ENCODE measurements at places on chromosomes 3 and 15.
A peak's percentile ranks its signal among the peaks of the same experiment; 100 is the strongest.

GRCh38 chr15:25616471-25616870 lies 177.6 kb upstream of the UBE3A start:
- DNase-seq, result no peak

GRCh38 chr3:15264486-15264885 lies 58.4 kb downstream of the CAPN7 start:
- DNase-seq, result no peak

- DNase-seq, result no peak
Observed at GRCh38 chr15:81596159-81596865, 222.3 kb upstream of the TMC3 start.

DNA sequence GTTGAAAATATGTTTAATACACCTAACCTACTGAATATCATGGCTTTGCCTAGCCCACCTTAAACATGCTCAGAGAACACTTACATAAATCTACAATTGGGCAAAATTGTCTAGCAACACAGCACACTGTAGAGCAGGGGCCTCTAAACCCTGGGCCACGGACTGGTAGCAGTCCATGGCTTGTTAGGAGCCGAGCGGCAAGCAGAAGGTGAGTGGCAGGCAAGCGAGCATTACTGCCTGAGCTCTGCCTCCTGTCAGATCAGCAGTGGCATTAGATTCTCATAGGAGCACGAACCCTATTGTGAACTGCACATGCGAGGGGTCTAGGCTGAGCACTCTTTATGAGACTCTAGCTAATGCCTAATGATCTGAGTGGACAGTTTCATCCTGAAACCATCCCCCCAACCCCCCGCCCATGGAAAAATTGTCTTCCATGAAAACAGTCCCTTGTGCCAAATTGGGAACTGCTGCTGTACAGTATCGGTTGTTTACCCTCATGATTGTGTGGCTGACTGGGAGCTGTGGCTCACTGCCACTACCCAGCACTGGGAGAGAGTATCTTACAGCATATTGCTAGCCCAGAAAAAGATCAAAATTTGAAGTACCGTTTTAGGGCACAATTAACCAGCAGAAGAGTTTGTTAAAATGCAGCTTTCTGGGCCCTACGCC lies 26.1 kb downstream of the CMSS1 start:
- DNase-seq, result no peak

DNA sequence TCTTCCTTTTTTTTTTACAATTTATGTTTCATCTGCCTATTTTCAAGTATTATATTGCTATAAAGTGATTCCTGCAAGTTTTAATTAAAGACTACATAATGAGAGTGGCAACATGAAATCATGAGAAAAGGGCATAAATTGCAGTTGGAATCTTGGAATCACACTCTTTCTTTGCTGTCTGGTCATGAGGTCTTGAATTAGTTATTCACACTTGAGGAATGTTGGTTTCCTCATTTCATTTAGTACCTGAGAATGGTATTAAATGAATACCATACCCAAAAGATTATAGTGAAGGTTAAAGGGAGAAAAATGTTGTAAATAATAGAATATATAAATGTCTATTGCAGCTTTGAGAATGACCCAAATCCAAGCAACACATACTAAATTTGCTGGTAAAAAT lies 25.8 kb upstream of the CNTN3 start:
- no peak for DNase-seq

GRCh38 chr3:127716384-127716783 lies 43.6 kb downstream of the ABTB1 start:
- no peak for DNase-seq

GRCh38 chr3:187769771-187770170 lies 24.5 kb upstream of the BCL6 start:
- no peak for DNase-seq

GRCh38 chr15:78915341-78916087 lies 29.3 kb downstream of the CTSH start:
- no peak for DNase-seq

DNA sequence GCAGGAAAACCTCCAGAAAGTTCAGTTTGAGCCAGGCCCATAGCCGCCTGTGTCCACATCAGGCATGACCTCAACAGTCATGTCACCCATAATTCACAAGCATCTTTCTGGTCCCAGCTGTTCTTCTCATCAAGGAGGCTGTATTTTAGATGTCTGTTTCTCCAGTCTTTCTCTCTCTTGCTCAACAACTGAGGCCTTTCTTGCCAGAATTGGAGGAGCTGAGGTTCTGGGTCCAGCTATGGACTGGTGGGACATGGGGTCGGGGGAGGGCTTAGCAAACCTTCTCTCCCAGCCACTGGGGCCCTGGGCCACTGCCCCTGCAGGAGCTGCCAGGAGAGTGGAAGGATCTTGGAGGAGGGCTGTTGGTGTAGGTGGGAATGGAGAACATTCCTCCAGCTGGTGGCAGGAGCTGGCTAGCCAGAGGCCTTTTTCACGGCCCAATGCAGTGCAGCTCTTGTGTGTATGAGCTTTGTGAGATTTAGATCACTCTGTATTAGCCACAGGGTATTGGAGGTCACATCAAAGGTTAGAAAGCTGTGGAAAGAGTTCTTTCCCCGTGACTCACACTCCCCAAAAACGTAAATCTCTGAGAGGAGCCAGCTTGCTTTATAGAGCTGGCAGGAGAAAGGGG lies 23.5 kb downstream of the MAGEF1 start:
- DNase-seq, result peak; percentile 81

DNA sequence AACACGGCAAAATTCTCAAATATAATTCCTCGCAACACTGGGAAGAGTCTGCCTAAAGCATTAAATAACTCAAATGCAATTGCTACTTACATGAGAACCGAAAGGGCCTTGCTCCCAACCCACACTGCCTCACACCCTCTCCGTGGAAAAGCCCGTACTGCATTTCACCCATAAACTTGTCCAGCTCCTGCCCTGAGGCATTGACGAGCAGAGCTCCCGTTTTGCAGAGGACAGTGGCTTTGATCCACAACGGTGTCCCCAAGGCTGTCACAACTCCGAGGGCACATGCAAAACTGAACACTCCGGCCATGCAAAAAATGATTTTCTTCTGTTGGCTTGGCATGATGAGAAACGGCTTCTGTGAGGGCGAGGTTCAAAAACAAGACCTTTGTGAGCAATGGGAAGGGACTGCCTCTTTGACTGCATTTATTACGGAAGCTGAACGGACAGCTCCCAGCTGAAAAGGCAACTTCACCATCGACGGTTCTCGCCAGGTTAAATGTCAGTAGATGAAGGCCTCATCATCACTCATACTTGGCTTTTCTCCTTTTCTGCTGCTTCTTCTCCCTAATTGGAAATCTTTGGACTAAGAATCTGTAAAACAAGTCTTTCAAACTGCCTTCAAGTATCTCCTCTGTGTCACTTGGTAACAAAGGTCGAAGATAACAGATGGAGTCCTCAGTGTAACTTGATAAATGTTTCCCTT lies at the start of gene CLRN1:
CLRN1 (minus strand) TSS at position 362 of the 706 bp plus-strand sequence; CDS start at position 343, 19 bp downstream.
- DNase-seq, result peak; percentile 23

DNA sequence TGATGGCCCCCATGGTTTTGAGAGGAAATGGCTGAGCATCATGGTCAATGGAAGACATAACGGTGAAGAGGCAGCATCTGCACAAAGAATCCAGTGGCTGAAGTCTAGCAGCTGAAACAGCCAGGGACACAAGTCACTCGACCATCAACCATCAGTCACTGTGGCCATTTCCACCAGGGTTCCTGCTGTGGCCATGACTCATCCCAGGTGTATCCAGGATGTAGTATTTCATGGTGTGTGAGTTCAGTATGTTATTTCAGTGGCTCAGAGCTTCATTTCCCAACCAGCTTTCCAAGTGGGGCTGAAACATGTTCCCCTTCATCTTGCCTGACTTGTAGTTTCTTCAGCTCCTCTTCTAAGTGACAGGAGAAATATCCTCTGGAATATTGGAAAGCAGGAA lies 47.8 kb upstream of the WNT5A start:
- DNase-seq, result no peak

- DNase-seq, result no peak
Observed at GRCh38 chr3:32432711-32433530, 41.3 kb downstream of the CMTM7 start.

GRCh38 chr15:60379525-60380274 lies 18.1 kb downstream of the ANXA2 start:
- peak; percentile 56 for DNase-seq

- DNase-seq, result no peak
Observed at GRCh38 chr15:73805504-73806089, 52.4 kb upstream of the INSYN1 start.

DNA sequence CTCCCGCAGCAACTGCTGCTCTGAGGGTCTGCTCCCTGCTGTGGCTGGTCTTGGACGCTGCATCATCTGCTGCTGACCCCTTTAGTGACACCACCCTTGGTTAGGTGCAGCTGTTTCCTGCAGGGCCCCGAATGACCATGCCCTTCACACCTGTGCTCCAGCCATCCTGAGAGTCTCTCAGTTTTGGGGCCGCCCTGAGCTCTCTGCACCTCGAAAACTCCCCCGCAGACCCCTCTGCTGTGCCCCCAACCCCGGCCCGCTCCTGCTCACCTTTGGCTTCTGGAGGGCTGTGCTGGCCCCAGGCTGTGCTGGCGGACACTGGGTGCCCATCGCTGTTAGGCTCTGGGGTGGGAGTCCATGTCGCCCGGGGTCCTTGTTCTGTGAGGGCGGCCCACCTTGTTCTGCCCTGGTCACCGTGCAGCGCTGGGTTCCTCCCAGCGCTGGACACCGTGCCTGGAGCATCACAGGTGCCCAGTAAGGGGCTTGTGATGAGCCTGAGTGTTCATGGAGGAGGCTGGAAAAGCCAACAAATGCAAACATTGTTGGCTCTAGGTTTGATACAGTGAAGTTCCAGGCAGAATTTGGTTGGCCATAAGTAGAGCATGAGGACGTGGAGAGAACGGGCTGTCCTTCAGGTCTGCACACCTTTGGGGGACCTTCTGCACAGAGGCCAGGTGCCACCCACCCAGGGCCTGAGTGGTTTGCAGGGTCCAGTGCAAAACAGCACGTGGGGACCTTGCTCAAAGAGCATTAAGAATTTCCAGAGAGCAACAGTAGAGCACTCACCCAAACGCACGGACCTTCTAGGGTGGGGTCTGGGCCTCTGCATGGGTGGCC lies 12.3 kb downstream of the ABTB1 start:
- DNase-seq, result no peak

DNA sequence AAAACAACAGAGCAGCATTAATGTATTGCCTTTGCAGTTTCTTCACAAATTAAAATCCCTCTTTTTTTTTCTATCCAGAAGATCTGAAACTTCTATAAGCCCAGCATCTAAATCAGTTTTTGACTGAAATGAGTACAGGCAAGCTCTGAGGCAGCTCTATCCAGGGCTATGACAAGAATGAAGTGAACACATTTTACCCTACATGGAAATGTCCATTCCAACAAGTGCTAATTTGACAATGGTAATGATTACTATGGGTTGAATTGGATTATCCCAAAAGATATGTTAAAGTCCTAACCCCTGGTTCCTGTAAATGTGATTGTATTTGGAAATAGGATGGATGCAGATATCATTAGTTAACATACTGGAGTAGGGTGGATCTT lies 115.7 kb downstream of the RPL22L1 start:
- DNase-seq, result no peak

DNA sequence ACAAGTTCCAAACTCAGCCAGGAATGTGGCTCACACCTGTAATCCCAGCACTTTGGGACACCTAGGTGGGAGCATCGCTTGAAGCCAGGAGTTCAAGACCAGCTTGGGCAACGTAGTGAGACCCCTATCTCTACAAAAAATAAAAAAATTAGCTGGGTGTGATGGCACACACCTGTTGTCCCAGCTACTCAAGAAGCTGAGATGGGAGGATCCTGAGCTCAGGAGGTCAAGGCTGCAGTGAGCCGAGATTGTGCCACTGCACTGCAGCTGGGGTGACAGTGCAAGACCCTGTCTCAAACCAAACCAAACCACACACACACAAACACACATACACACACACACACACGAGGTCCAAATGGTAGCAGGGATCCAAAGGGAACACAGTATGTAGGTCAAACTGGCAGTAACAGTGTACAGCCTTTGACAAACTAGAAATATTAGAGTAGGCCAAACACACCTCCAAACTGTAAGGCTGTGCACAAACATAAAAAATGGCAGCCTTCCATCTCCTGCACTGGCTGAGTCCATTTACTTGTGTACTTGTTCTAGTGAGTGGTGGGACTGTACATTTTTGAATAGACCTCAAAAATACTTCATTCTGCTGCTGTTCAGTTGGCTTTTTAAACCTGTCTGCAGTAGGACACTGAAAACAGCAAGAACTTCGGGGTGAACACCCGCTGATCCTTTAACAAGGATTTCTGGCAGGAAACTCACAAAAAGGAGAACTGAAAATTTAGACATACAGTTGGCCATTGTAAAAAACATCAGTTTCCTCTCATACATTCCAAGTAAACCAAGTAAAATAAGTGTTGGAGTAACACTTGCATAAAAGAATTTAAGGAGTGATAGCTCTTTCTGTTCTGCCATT lies 33.6 kb downstream of the INTS14 start:
- no peak for DNase-seq

DNA sequence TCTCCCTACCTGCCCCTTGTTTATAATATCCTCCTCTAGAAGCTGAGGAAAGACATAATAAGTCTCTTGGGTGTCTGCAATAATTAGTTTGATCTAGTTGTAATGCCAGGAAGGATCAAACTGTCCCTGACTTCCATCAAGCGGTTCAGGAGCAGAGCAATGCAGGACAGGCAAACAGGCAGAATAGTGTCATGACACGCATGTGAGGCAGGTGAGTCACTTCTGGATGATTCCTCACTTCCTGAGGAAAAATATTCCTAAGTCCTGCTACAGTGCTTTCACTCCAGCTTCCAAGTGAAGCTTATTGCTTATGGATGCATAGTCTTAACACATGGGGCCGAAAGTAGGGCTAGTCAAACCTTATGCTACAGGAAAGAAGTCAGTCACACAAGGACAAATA lies 85.8 kb downstream of the GREM1 start:
- DNase-seq, result no peak

GRCh38 chr15:58608129-58608590 lies 141.3 kb downstream of the ADAM10 start:
- no peak for DNase-seq

DNA sequence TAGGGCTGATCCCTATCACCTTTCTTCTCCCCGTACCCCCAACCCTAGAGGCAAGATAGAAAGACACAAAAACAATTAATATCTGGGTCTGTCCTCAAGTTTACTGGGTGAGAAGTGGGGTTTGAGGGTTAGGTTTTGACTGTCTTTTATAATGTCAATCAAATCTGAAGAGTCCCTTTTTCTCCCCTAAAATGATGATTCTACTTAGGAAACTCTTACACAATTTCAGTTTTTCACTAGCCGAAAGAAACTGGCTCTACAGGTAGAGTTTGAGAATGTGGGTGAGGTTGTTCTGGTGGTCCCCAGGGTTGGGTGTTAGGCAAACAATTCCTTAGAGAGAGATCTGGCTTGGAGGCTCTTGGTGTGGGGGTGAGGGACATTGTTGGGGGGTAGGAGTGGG lies 189.9 kb downstream of the TCF12 start:
- no peak for DNase-seq

- no peak for DNase-seq
Observed at GRCh38 chr3:45777746-45778386, 18.5 kb downstream of the SLC6A20 start.

GRCh38 chr15:99169769-99170311 lies 65.0 kb downstream of the SYNM start:
- DNase-seq, result no peak
